Midbrain (tissue), 1 donor: ENCODE measurements at places on chromosomes 2 and 18.

GRCh38 chr2:105378276-105378840 lies 20.5 kb downstream of the FHL2 start:
- no peak for DNase-seq

- no peak for DNase-seq
Observed at GRCh38 chr2:199870581-199870980, 19.6 kb upstream of the FTCDNL1 start.

DNA sequence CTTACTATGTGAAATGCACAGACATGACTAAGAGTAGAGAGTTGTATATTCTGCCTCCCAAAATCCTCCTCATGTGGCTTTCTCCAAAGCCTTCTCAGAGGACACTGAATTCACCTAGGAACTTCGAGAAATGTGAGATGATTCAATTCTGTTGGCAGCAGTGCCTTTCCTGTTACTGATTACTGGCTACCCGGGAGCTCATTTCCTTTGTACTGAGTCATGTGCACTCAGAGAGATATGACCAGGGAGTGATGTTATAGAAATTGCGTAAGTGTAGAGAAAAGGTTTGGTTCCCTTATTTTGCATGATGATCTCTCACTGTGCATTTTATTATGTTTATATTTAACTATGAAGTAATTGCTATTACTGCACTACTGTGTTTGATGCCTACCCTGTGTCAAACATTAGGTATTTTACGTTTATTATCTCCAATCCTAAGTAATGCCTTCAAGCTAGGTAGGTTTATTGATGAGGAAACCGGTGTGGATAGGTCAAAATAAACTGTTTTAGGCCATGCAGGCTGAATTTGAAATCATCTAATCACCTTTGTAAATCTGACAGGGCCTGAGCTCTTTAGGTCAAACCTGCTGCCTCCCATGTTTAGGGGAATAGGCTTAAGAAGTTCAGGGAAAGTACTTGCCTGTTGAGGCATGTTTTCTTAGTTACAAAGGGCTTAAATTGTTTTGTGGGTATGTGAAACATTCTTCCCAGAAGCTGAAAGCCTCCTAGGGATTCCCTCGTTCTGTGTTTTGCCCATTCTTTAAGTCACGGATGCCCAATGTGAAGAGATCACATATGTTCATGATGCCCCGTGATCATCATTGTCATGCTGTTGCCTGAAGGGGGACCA lies 86.8 kb downstream of the FMNL2 start:
- DNase-seq: no peak

DNA sequence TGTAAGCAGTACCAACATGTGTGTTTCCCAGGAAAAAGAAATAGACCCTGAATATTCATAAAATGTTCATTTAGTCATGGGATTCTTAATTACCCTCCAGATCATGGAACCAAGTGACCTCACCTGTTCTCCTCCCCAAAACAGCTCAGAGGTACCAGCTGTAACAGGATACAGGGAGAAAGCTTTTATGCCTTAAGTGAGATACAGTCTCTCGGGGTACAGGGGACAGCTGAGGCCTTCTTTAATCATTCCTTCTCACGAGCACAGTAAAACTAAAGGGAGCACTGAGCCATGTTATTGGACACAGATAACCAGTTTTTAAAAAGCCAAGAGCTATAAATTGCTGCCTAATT lies 16.6 kb downstream of the EPHA4 start:
- DNase-seq: no peak

GRCh38 chr2:142533177-142533576 lies 344.3 kb upstream of the KYNU start:
- DNase-seq: no peak

DNA sequence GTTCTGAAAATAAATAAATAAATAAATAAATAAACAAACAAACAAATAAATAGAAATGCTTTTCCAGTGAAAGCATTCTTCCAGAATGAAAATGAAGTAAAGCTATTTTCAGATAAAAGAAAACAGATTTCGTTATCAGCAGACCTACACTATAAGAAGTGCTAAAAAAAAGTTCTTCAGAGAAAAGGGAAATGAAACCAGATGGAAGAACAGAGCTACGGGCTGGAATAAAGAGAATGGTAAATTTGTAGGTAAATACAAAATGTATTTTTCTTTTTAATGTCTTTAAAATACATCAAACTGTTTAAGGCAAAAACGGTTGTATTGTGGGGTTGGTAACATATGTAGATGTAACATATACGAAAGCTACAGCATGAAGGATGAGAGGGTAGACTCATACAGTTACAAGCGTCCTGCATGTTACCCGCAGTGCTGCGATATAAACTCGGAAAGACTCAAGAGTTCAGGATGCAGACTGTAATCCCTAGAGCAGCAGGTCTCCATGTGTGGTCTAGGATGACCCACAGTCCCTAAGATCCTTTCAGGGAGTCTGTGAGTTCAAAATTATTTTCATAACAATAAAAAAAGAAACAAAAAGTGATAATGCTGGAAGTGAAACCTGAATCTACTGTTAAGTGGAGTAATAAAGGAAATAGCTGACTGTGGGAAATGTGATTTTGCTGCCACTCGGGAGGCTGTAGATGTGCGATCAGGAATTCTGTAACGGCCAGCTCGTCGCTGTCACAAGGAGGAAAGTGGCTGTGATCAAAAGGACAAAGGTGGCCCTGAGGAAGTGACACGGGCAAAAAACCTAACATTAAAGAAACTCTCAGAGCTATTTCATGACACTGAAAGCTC lies 5.3 kb upstream of the RAB12 start:
- DNase-seq: no peak

GRCh38 chr2:73307720-73308119 lies 14.4 kb upstream of the EGR4 start:
- DNase-seq: peak; percentile 12

GRCh38 chr18:42742474-42742873 lies 373.0 kb downstream of the RIT2 start:
- no peak for DNase-seq

GRCh38 chr2:3595404-3595803 lies 492 bp downstream of the COLEC11 start:
- DNase-seq: no peak

DNA sequence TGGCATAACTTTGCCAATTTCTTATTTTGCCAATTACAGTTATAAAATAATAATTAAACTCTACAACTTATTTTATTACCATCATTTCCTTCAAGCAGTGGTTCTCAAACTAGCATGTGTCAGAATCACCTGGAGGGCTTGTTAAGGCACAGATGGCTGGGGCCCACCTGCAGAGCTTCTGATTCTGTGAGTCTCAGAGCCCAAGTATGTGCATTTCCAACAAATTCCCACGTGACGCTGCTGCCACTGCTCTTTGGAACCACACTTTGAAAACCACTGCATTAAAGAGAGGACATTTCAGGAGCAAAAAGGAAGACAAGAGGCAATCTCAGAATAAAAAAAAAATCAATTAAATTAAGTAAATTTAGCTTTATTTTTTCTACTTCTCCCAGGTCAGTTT lies 94.0 kb upstream of the HNRNPA3 start:
- DNase-seq: no peak

- DNase-seq: no peak
Observed at GRCh38 chr2:229003256-229003655, 267.8 kb downstream of the PID1 start.

- no peak for DNase-seq
Observed at GRCh38 chr18:23619388-23619881, 33.1 kb upstream of the NPC1 start.

- no peak for DNase-seq
Observed at GRCh38 chr2:216589791-216590190, 43.4 kb upstream of the IGFBP2 start.

GRCh38 chr2:236577481-236578410 lies 8.1 kb downstream of the ACKR3 start:
- peak; percentile 24 for DNase-seq

DNA sequence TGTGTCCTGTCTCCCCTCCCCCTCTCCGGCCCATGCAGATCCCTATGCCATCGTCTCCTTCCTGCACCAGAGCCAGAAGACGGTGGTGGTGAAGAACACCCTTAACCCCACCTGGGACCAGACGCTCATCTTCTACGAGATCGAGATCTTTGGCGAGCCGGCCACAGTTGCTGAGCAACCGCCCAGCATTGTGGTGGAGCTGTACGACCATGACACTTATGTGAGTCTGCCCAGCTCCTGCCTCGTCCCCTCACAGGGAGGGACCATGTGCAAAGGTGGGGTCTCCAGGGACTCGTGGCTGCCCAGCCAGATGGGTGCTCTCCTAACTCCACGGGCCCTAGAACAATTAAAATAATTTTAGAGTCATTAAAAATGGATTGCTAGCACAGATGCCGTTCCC lies 145.2 kb downstream of the DYSF start:
- DNase-seq: no peak

DNA sequence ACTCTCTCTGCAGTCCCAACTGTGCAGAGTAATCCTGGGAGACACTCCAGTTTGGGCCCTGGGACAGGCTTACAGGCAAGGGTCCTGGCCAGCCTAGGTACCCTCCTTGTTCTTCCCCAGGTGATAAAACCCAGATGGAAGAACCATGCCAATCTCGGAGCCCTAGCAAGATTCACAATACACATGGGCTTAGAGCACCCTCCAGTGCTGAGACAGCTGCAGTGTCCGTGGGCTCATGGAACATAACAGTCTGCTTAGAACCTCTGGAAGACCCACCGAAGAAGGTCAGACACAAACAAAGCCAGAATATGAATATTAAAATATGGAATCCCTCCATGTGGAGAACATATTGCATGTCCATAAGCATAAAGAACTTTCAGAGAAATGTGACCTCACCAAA lies 568.1 kb downstream of the KCNJ3 start:
- DNase-seq: no peak

DNA sequence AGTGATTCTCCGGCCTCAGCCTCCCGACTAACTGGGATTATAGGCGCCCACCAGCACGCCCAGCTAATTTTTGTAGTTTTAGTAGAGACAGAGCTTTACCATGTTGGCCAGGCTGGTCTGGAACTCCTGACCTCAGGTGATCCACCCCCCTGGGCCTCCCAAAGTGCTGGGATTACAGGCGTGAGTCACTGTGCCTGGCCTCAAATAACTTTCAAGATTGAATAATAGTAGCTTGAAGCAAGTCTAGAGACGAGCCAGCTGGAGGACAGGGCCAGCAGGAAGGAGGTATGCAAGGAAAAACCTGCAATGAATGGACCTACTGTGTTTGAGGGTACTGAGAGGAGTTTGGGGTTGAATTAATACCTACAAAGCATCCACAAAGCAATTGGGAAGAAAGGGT lies 87.5 kb downstream of the MSH2 start:
- no peak for DNase-seq

DNA sequence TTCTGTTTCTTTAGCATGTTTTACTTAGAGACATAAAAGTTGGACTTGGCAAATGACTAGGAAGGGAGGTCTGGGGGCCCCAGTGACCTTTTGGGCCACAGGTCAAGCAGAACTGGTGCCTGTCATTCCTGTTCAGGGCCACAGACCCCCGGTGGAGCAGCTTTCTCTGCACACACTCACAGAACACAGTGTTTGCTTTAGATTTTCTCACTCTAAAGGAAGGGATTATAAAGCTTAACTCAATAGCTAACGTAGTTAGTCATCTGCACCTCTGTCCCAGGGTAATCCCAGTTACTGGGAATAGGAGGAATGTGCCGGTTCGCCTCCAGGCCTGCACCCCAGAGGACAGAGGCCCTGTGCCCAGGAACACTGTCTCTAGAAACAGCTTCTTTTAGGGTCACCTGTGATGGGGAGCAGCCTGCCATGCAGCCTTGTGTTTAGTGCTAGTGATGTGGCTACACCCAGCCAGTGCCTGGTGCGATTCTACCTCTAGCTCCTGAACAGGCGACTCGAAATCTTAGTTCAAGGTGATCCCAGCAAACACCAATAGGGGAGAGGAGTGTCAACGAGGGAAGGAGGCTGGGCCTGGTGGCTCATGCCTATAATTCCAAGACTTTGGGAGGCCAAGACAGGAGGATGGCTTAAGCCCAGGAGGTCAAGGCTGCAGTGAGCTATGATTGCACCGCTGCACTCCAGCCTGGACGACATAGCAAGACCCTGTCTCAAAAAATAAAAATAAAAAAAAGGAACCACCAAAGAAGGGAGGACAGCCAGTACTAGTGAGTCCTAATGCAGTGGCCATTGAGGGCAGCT lies 11.6 kb downstream of the SPATA3 start:
- no peak for DNase-seq

DNA sequence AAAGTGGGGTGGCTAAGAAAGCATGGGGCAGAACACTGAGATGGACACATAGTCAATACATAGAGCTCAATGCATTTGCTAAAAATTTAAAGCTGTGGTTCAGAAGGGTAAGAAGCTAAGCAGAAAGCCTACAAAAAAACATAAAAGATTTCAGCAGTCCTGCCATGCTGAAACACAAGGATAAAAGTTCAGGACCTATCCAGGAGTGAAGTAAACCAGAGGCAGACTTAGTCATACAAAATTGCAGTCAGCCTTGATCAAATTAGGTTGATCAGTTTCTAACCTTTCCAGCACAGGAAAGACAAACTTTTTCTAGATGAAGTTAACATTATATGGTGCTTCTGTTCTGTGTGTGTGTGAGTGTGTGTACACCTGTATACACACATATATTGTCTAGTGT lies 120.8 kb upstream of the RBMS1 start:
- no peak for DNase-seq

DNA sequence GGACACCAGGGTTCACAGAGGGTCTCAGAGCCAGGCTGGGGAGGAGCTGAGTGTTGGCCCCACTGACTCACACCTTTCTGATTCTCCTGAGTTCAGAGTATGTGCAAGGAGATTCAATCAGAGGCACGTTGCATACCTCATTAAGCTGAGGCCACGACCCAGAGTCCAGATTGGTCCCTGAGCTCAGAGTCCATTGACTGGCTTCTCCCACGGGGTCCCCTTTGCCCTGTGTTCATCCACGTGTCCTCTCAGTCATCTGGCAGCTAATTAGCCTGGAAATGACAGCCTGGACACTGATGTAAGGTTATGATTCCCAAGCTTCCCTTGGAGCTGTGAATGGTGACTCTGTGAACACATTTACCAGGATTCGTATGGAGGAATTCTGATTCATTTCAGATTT lies 267.2 kb downstream of the SH3BP4 start:
- DNase-seq: no peak

- DNase-seq: no peak
Observed at GRCh38 chr2:152336119-152336853, 1.3 kb downstream of the FMNL2 start.

GRCh38 chr2:36964496-36965058 lies 1.8 kb downstream of the STRN start:
- DNase-seq: no peak

DNA sequence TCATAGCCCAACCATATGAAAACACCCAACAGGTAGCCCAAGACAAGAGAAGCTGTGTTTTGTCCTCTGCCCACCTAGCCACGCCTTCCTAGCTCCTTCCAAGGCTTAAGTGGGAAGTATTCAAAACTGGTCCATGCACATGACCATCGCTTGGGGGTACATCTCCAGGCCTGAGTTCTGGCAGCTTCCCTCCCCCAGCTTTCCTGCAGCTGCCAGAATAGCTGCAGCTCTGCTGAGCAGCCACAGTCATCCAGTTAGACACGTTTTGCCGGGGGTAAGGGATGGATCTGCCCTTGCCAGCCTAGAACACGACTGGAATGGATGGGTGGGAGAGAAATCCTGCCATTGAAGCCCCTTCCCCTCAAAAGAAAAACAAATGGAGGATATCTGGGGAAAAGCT lies 166.8 kb downstream of the NRP2 start:
- no peak for DNase-seq
